GM23248 (cell line): ENCODE measurements at places on chromosomes 5 and 9.

- no peak for DNase-seq
Observed at GRCh38 chr9:77957652-77958051, 74.0 kb downstream of the GNAQ start.

DNA sequence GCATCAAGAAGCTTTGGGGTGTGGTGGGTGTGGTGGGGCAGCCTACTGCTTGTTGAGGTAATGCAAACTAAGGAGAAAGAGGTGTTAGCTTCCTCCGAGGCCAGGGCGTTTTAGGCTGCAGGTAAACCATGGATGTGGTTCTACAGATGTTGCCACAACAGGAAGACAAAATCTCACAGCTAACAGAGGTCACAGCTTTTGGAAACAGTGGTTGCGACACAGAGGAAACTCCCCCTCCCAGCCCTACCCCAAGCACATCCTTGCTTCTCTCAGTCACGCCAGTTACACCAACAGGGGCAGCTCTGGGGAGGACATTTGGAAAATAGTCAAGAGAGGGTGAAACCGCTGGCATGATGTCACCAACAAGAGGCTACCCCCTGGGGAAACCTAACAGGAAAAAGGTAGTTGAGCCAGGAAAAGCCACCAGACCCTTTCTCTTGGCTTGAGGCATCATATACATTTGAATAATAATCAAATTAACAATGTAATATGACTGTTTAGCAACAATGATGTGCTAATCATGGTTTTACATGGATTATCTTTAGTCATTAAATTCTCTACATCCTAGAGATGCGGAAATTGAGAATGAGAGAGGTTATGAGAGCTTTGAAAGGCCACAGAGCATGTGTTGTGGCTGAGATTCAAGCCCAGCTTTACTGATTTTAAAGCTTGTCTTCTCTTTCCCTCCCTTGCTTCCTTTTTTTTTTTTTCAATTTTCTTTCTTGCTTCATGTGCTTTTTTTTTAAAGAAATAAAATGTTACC lies 82.2 kb upstream of the IL12B start:
- no peak for DNase-seq

- peak; percentile 18 for DNase-seq
Observed at GRCh38 chr5:131536211-131536826, 98.7 kb downstream of the RAPGEF6 start.

DNA sequence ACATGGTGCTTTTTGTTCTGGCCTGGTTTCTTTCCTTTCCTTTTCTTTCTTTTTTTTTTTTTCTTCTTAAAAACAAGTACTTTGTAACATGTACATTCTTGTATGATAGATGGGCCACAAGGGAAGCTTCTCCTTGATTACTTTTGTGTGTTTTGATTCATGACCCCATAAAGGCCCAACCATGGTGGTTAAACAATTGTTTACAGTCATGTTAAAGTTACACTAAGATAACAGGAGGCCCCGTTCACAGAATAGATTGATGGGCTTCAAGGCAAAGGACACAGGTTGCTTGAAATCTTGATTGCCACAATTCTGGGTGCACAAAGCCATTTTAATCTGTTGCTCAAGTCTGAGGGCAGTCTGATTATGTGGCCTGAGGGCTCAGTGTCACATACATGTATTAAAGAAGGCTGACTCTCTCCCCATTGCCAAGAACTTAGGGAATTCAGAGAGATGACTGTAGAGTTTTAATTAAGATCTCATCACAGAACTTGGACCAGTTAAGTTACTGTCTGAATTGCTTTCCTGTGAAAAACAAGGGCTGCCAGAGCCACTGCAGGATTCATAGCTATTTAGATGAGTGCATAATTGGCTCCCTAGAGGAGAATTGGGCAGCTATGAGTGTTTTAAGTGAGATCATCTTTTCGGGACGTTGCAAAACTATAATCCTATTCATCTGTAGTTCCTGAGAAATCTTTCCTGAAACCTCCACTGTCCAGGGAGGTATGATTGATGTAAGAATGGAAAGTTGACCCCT lies 163.4 kb downstream of the TLE4 start:
- peak; percentile 57 for DNase-seq

DNA sequence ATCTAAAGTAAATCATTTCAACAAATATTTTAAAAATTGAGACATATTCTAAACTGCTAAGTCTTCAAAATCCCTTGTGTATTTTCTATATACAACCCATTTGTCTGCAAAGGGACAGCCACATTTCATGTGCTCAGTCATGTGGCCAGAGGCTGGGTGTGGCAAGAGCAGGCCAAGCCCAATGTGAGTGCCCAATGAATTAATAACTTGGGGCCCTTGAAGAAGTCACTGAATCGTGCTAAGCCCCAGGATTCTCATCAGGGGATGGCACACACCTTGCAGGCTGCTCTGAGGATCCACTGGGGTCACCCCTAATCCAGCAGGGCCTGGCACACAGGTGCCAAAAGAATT lies 78.2 kb upstream of the SMIM23 start:
- no peak for DNase-seq
